Cardiac atrium fibroblast (primary cell): ENCODE measurements at places on chromosomes 3 and 15. TPM values are rescaled to one million over a fixed set of nuclear protein-coding genes. Genes with fewer than 3 reads are reported as not detected.

The ECE2 gene
- not detected in 2 replicates for total RNA-seq

The BCL2A1 gene
- total RNA-seq = not detected in 2 replicates

The WDR76 gene
- total RNA-seq = 3.4 and 4.7 TPM in 2 replicates

The LTK gene
- total RNA-seq = 0.32 TPM in 1 of 2 replicates, not detected in the other

The SPTBN5 gene
- under 0.01 and 0.16 TPM in 2 replicates for total RNA-seq

The CPB1 gene
- not detected in 2 replicates for total RNA-seq
